ENCODE measurements at places on chromosomes 1 and 21.
A peak's percentile ranks its signal among the peaks of the same experiment; 100 is the strongest.

GRCh38 chr1:215890438-215890837 lies 323.3 kb downstream of the KCTD3 start:
- DNase-seq = peak; percentile 32

DNA sequence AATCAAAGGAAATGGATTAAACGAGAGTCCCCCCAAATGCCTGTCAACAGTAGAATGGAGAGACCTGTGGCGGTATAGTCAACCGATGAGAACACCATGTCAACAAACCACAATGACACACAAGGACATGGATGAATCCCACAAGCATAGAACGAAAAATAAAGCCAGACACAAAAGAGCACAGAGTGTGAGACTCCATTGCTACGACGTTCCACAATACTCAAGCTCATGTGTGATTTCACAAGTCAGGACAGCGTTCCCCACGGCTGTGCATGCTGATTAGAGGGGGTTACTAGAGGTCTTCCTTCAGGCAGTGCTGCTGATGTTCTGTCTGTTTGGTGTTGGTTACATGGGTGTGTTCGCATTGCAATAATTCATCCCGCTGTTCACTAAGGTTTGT lies 5.8 kb upstream of the PLA2G2D start:
- DNase-seq = no peak

DNA sequence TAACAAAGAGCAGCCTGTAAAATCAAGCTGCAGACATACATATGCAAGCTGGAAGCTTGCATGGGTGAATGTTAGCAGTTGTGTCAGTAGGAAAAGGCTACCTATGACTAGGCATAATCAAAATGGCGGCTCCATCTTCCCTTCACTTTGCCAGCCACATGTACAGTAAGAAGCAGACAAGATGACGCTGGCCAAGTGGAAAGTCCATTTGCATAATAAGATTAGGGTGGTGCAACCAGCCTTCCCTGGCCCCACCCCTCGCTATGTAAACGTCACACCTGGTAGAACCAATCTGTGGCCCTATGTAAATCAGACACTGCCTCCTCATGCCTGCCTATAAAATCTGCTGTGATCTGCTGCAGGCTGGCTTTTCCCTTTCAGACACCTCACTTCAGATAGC lies 171.9 kb upstream of the USP25 start:
- no peak for DNase-seq

- peak; percentile 39 for DNase-seq
Measured at GRCh38 chr1:223006371-223006770, 136.7 kb downstream of the TLR5 start.

GRCh38 chr1:40003156-40004093 lies 37.1 kb upstream of the CAP1 start:
- DNase-seq = no peak

- DNase-seq = no peak
Measured at GRCh38 chr1:29177022-29177705, 4.5 kb downstream of the SRSF4 start.

GRCh38 chr21:25342816-25343215 lies 264.5 kb downstream of the MRPL39 start:
- DNase-seq = no peak

- no peak for DNase-seq
Measured at GRCh38 chr1:231702804-231703203, 76.2 kb downstream of the DISC1 start.

GRCh38 chr1:163068716-163069115 lies 445 bp upstream of the RGS4 start:
- DNase-seq = peak; percentile 5

- peak; percentile 12 for DNase-seq
Measured at GRCh38 chr1:68049941-68050878, at the start of gene DIRAS3. Gene DIRAS3 (minus strand): TSS chr1:68050627. CDS start chr1:68047297, 3,330 bp downstream.

DNA sequence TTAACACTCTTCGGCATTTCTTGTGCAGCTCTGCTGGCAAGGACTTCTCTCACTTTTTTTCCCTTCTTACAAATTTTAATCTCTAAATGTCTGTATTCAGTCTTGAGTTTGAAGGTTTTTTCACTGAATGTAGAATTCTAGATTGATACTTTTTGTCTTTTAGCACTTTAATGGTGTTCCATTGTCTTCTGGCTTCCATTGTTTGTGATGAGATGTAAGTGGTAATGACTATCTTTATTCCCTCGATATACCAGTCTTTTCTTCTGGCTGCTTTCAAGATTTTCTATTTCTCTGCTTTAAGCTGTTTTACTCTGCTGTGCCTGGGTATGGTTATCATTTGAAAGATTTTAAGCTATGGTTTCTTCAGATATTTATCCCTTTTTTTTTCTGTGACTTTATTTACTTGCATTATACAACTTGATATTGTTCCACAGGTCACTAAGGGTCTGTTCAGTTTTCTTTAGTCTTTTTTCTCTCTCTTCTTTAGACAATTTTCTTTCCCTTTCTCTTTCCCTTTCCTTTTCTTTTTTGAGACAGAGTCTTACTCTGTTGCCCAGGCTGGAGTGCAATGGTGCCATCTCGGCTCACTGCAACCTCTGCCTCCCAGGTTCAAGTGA lies 35.8 kb downstream of the DYRK1A start:
- no peak for DNase-seq

DNA sequence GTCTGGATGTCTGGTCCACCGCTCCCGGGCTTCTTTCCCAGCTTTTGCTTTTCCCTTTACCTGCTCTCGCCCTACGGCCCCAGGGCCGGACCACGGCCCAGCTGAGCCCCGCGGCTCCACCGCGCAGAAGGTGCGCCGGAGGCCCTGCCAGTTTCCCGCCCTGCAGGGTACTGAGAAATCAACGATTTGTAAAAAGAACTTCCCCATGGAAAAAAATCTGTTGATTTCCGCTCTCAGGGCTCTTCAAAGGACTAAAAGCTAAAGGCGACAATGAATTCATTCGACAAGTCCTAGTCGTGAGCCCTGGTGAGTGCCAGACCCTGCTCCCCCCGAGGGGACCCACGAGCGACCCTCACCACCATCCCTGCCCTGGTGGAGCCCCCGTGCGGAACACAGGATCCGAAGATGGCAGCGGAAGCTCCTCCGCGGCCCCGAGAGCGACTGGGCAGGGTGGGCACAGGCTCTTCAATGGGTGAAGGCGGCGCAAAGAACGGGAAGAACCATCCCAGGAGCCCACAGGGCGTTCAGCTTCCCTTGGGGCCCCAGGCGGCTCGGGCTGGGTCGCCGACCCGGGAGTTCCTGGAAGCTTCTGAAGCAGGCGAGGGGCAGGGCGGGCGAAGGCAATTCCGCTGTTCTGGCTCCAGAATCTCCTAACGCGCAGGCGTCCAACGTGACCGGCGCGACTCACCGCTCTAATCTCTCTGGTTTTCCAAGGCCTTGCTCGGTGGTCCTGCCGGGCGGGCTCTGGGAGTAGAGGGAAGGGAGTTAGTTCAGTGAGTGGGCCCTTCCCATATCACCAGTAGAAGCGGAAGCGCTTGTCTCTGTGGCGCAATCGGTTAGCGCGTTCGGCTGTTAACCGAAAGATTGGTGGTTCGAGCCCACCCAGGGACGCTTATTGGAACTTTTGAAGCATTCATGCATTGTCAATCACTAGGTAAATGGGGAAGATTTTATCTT lies 6.6 kb upstream of the RNU1-2 start:
- peak; percentile 78 for DNase-seq

- DNase-seq = no peak
Measured at GRCh38 chr1:104991702-104992101, 1242.0 kb downstream of the AMY1C start.

GRCh38 chr1:75133750-75134646 lies at the start of gene LHX8:
Gene LHX8 (plus strand): TSS chr1:75134388. CDS start chr1:75136615, 2,227 bp downstream.
- no peak for DNase-seq

DNA sequence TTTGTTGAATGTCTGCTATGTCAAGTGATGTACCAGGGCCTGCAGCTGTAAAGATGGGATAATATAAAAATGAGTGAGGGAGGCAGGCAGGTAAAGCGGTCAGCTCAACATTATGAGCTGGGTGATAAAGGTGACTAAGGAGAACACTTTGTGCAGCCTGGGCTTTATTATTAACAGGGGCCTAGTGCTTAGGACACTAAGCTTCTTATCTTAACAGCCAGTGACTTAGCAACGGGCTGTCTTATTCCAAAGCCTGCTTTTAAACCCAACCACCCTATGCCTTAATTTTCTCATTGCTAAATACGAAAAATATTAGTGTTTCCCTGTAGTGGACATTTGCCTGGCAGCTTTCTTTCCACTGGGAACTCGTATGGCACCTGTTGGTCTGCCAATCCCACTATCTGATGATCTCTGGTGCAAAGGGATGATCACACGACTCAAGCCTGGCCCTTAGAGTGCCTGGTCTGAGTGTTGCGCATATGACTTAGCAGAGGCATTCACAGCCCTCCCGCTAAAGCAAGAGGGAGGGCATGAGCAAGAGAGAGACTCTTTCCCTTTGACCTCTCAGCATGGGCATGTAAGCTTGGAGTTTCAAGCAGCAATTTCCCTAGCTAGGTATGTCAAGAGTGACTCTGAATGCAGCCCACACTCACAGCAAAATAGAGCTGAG lies 98.6 kb upstream of the PAPPA2 start:
- DNase-seq = no peak

DNA sequence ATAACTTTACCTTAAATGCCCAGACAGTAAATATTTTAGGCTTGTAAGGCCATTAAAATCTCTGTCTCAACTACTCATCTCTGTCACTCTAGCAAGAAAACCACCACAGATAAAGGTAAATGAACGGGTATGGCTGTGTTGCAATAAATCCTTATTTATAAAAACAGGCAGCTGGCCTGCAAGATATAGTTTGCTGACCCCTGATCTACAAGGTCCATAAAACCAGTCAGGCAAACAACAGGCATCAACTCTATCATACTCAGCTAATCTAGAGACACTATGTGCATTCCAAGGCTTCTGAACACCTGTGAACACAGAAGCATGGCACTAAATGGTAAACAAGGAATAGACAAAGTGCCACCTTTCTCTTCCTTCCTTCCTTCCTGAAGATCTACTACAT lies 9.7 kb downstream of the FAF1 start:
- no peak for DNase-seq

- DNase-seq = no peak
Measured at GRCh38 chr1:232574077-232574476, 55.9 kb downstream of the SIPA1L2 start.

- no peak for DNase-seq
Measured at GRCh38 chr1:85228972-85229371, 28.2 kb upstream of the SYDE2 start.

DNA sequence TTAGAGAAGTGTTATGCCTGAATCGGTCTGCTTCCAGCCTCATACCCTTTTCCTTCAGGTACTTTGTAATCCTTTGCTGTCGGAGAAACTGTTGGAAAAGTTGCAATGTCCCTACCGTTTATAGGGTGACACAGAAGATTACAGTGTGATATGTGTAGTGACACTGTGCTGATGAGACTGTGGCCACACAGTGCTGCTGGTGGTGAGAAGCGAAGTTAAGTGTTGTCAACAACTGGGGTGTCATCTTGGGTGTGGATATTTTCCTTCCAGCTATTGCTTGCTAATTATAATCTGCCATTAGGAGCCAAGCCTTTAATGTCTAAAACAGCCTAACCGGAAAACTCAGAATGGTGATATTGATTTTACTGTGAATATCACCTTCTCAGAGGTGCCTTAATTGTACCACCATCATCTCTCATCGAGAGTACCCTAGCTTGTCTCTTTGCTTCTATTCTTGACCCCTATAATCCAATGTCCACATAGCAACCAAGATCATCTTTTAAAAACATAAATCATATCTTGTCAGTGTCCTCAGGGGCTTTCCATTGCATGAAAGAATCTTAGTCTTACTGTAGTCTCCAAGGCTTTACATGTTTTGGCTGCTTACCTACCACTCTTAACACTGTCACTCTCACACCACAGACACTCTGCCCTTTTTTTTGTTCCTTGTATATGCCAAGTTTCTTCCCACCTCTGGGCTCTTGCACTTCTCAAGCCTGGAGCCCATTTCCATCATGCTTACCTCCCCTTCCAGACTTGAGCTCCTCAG lies 89.4 kb upstream of the PGD start:
- DNase-seq = no peak

DNA sequence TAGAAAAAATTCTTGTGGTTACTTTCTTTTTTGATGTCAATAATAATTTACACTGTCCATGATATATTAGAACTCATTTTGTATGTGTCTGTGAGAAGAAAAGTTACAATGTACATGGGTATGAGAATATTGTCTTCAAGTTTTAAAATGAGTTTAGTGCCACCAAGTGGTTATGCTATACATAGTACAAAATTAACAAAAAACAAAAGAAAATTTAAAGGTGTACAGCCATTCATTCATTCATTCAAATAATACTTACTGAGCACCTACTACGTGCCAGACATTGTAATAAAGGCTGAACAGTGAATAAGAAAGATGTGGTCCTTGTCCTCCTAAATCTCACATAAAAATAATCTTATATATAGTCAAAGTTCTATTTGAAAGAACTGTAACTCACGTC lies 27.7 kb downstream of the UCHL5 start:
- no peak for DNase-seq

GRCh38 chr1:49251019-49251784 lies 474.5 kb upstream of the BEND5 start:
- no peak for DNase-seq

- DNase-seq = no peak
Measured at GRCh38 chr1:106814418-106814817, 242.1 kb upstream of the PRMT6 start.

GRCh38 chr1:209534496-209535250 lies 48.8 kb upstream of the CAMK1G start:
- DNase-seq = no peak

DNA sequence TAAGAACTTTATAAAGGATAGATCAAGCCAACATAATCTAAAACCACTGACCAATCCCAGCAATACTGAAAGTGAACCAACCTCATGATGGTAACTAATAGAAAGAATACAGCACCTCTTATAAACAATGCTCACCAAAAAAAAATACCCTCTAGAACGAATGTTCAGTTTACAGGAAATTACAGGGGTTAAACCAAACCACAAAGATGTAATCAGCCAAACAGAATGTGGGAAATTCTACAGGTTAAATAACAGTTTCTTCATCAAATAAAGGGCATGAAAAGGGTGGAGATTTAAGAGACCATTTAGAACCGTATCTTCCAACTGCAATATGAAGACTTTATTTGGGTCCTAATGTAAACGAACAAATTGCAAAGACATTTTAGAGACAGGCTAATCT lies 30.4 kb downstream of the ARID4B start:
- DNase-seq = no peak

- DNase-seq = peak; percentile 5
Measured at GRCh38 chr1:193060406-193060805, 994 bp downstream of the RO60 start.

- no peak for DNase-seq
Measured at GRCh38 chr1:84691122-84691783, 992 bp upstream of the SSX2IP start.

GRCh38 chr1:19468397-19468956 lies 16.9 kb downstream of the CAPZB start:
- DNase-seq = no peak

DNA sequence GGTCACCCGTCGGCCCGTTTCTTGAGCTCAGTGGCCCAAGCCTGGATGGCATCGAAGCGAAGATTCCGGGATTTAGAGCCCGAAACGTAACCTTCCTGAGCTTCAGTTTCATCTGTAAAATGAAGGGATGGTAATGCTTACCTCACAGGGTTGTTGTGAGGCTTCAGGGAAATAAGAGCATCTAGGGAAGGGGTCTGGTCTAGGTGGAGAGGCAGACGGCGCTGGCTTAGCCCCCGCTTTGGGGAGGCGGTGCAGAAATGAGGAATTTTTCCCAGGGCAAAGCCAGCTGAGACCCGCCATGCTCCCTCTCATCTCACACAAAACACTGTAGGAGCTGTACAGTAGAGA lies 717 bp upstream of the MYCL start:
- no peak for DNase-seq
